Stimulated activated CD4-positive, alpha-beta T cell treated with anti-CD3 and anti-CD28 coated beads, Interleukin-1b, Interleukin-23, amount 100 ng/mL, for 24 hours (primary cell): ENCODE measurements at places on chromosomes 11 and 22.

DNA sequence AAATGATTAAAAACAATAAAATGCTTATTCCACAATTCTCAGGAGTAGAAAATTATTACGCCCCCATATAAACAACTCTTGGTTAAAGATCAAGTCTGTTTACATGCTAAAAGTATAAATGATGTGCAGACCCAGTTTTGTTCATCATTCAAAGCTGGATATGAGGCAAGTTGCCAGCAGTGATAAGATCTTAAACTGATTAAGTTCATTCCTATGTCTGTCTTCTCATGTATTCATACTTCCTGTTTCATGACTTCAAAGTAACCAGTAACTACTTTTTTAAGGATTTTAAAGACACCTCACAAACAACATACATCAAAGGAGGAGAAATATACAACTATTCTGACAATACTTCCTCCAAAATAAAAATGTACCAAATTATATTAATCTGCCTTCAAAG is 55.0 kb upstream of the ARHGAP32 start:
- no peak for DNase-seq

DNA sequence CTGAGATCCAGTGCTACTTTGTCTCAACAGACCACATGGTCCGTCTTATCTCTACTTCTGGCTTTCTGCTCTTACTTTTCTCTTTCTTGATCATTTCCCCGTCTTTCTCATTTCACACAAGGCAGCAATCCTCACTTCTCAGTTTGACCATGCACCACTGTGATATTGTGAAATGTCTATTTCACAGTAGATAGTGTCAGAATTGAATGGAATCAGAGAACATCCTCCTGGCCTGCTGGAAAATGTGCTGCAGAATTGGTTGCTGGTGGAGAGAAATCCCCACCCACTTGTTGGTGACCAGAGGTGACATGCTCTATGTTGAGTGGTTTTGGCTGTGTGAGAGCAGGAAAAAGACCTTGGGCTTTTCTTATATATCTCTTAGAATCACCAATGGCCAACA is 57.8 kb upstream of the RCN1 start:
- DNase-seq: no peak

- DNase-seq: no peak
These were observed 439.6 kb upstream of the CCDC90B start for GRCh38 chr11:83725728-83726127.

DNA sequence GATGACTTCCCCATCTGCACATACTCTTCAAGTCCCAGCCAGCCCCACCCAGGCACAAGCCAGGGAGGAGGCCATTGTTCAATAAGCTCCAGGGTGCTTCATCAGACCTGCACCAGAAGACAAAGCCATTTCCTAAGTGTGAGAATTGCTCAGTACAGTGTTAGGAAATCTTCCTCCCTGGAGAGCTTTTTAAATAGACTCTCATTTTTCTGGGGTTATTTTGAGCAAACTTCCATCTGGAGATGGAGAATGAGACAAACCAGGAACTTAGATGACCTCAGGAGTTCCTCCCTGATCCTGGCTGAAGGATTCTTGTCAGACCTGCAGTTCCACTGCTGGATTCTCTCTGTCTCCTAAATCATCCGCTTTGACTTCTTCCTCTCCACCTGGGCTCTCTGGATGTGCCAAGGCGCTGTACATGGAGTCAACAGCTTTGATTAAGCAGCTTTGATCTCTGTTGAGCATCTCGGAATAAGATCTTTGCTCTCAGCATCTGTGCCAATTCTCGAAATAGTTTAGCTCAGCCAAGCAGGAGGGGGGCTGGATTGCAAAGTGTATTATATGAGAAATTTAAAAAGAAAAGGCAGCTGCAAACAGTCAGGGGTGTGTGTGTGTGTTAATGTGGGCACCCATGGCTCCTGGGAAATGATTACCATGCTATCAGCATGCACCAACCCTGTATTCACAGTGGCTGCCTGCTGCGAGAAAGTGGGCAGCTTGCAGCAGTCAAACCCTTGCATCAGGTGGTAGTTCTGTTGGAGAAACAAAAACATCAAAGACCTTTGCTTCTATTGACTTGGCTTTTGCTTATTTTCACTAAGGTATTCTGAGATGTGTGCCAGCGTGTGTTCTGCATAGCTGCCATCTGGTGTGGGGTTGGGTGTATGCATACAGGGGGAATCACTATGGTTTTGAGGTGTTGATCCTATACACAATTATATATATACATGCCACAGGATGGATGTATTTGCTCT is 70.2 kb upstream of the NAV2 start:
- no peak for DNase-seq

GRCh38 chr11:62104816-62105653 is 18.8 kb upstream of the INCENP start:
- no peak for DNase-seq

GRCh38 chr22:37176464-37177061 is 11.5 kb downstream of the C1QTNF6 start:
- DNase-seq: no peak

GRCh38 chr11:45724153-45724552 is 58.7 kb upstream of the CHST1 start:
- no peak for DNase-seq

GRCh38 chr11:116509551-116509950 is 263.2 kb downstream of the BUD13 start:
- DNase-seq: no peak
